ENCODE measurements at places on chromosomes 11 and 22. TPM values are rescaled to one million over a fixed set of nuclear protein-coding genes. Genes with fewer than 3 reads are reported as not detected.

- DNase-seq, result no peak
These were observed 115.8 kb upstream of the TMEM45B start for GRCh38 chr11:129699711-129700304.

DNA sequence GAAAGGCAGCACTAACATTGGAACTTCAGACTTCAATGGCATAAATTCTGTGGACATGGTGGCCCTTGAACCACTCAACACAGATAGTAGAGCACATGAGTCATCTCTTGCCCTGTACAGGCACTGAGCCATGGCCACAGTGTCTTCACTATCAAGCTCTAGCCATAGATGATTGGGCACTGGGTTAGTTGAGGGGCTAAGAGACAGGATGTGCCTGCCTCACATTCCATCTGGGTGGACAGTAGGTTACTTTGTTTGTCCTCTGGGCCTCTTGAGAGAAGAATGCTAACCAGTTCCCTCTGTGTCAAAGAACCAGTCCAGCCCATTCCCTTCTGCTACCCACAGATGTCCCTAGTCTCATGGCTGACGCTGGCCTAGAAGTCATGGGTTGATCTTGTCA lies 39.8 kb downstream of the OR6Q1 start:
- DNase-seq, result no peak

DNA sequence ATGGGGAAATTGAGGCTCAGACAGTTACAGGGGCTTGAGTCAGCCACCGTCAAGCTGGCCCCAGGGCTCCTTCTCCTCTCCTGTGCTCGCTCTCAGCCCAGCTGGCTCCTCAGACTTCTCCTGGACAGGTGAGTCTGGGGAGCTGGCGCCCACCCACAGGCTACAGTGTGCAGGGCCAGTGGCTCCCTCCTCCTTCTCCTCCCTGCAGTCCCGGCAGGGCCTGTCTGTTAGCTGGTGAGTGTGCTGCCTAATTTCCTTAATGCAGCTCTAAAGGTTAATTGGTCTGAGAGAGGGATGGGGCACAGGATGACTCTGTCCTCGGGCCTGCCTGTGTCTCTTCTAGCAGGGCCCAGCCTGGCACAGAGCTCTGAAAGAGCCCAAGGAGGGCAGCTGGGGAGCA lies 31.7 kb downstream of the LMO1 start:
- no peak for DNase-seq

GRCh38 chr22:47376901-47377505 lies 614.6 kb downstream of the TBC1D22A start:
- DNase-seq, result no peak

DNA sequence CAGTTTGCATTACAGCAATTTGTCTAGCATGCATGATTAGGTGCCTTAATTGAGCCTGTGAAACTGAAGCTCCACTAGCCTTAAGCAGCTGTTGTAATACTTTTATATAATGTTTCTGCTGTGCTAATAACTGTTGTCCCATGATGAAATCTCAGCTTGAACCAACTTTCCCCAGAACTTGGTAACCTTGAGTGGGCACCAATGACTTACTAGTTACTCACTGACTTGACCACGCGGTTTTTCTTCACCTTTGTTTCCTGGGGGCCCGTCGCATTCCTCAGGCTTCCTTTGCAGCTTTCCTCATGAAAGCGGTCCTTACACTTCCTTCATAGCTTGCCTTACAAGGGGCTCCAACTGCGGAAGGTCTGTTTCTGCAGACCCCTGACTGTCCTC lies 11.2 kb upstream of the GLYATL1 start:
- DNase-seq, result no peak

DNA sequence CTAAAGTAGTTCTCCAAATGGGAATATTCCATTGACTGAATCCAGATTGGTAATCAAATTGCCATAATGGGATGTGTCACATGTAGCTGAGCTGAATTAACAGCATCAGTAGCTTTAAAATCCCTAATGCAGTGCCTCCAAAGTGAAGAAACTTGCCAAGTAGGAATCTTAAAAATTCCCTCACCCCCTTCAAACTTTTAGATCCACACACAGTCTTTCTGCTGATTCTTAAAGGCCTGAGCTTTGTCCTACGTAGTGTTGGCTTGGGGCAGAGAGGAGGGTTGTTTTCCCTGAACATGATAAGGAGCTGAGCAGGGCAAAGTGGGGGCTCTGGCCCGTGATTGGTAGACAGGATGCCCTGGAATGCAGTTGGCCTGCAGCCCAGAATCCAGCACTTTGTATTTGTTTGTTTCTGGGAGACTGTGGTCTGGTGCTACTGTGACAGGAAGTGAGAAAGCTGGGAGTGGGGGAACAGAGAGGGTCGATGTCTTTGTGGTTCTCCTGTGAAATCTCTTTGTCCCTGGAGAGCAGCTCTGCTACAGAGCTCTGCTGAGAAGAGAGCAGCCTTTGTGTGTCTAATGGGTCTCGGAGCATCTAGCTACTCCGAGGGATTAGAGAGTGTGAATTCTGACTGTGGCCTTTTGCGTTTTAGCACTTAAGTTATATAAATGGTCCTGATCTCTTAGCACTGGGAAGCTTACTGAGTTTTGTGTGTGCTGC lies 16.9 kb downstream of the CTNND1 start:
- DNase-seq, result peak; percentile 80

DNA sequence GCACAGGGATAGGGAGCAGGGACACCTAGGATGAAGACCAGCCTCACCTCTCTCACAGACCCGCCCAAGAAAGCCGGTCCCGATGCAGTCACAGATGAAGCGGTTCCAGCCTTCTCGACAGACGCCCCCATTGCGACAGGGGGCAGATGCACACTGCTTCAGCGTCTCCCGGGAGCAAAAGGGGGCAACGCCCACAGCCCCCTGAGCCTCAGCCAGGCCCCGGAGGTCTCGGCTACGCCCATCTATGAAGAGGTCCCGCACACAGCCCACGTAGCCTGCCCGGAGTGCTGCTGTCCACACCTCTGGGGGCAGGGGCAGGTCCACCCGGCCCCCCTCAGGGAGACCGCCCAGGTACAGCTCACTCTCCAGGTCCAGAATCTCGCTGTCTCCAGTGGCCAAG lies 62.3 kb downstream of the NRXN2 start:
- DNase-seq, result no peak

- peak; percentile 74 for DNase-seq
These were observed 5.8 kb upstream of the MIEF1 start for GRCh38 chr22:39496131-39496838.

DNA sequence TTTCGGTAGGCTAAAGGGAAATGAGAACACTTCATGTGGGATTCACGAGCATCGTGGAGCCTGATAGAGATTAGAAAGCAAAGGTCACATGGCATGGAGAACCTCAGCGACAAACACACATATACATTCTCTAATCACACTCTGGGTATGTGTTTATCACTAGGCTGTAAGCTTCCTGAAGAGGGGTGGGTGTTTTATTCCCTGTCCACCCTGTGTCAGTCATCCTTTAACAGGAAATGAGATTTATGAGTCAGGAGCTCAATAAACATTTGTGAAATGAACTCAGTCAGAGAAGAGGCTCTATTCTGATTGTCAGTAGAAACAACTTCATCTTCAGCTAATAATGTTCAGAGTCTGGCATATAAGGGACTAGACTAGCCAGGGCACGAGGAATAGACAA lies 71.7 kb upstream of the EIF3M start:
- no peak for DNase-seq

GRCh38 chr11:93519179-93519578 lies 24.0 kb downstream of the SMCO4 start:
- no peak for DNase-seq

GRCh38 chr11:86699040-86699791 lies 26.8 kb upstream of the ME3 start:
- DNase-seq, result no peak

DNA sequence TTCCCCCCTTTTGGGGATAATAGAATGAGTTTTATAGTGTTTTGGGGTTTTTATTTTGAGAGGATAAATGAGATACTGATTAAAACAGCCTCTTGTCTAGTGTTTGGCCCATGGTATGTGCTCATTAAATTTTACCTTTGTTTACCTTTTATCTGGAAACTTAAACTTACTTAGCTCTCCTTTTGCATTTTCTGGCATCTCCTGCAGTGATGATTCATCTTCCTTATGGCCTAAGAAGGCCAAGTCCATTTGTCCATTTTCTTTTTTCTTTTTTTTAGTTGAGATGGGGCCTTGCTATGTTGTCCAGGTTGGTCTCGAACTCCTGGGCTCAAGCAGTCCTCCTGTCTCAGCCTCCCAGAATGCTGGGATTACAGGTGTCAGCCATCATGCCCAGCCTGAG lies 156.3 kb downstream of the COMMD9 start:
- no peak for DNase-seq

DNA sequence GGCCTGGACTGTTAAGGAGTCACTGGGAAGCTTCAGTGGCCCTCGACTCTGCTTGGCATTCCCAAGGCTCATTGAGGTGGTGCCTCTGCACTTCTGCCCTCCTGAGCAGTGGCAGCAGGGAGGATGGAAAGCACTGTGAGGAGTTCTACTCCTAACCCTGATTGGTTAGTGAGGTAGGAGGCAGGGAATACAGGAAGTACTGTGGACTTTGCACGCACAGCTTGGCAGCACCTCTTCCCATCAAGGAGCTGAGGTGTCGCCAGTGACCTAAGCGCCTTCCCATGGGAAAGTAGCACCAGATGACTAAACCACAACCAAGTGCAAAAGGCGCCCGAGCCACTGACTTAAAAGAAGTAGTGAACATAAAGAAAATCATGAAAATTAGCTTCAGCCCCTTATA lies 152.5 kb upstream of the CADM1 start:
- no peak for DNase-seq

The OR4A16 gene
- polyA plus RNA-seq, result not detected

The SCGB2A2 gene
- polyA plus RNA-seq, result not detected
